Activated naive CD8-positive, alpha-beta T cell treated with anti-CD3 and anti-CD28 coated beads for 36 hours (primary cell): ENCODE measurements at places on chromosomes 1 and 21.
A peak's percentile ranks its signal among the peaks of the same experiment; 100 is the strongest.

- H3K36me3 ChIP-seq, result no peaks in the 10 kb centered on the region
- no peak overlapping the region for H3K27ac ChIP-seq
- H3K4me1 ChIP-seq, result no peaks in the 10 kb centered on the region
- no peaks in the 10 kb centered on the region for H3K27me3 ChIP-seq
- no peak for DNase-seq
Measured at GRCh38 chr1:7586031-7586941, 184.8 kb upstream of the VAMP3 start.

DNA sequence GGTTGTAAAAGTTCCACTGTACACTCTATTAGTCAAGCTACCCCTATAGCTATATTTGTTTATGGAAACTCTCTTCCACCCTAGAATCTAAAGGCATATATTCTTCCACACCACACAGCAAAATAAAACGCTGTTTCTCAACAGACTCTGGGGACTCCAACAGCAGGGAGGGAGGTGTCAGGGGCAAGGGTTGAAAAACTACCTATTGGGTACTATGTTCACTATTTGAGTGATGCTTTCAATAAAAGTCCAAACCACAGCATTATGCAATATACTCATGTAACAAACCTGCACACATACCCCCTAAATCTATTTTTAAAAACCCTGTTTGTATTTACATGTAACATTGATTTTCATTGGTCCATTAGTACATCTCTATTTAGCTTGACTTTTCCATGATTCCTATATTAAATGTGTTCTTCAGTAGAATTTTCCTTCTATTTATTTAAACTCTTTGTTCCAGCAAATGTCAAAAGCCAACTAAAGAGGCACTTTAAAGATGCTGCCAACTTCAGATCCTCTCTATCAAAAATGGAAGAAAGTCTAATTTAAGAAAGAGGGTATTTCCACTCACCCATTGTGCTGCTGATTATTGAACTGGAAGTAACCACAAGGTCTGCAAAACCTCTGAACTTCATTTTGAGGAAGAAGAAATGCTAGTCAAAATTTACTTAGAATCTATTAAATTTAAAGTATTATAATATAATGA, 26.2 kb downstream of the RGS7 start:
- H3K27ac ChIP-seq, result no peak overlapping the region
- H3K27me3 ChIP-seq, result no peaks in the 10 kb centered on the region
- no peaks in the 10 kb centered on the region for H3K36me3 ChIP-seq
- H3K4me1 ChIP-seq, result no peaks in the 10 kb centered on the region

DNA sequence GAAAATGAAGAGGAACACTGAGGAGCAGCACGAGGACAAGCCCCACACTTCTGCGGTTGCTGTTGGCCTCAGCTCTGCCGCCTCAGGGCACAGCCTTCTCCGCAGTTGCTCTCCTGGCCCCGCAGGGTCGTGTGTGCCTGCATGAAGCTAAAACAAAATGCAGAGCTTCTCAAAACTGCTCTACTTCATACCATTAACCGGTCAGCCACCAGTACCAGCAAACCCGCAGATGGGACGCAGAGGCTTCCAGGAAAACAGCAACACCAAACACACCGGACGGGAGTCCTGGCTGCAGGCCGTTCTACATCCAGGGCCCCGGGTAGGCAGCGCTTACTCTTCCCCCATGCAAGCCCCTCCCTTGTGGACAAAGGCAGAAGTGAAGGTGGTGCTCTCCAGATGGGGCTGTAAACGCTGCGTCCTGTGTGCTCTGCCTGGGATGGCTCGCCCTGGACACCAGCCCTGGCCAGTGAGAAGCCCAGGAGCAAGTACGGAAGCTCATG, 7.1 kb upstream of the C1orf159 start:
- H3K27ac ChIP-seq, result no peak overlapping the region
- H3K4me1 ChIP-seq, result peaks cover 3% of the 10 kb centered on the region
- no peak for DNase-seq
- peaks cover 3% of the 10 kb centered on the region for H3K36me3 ChIP-seq
- no peaks in the 10 kb centered on the region for H3K27me3 ChIP-seq

GRCh38 chr21:17532292-17532691, 19.4 kb downstream of the CXADR start:
- no peaks in the 10 kb centered on the region for H3K27me3 ChIP-seq
- no peak overlapping the region for H3K27ac ChIP-seq
- no peak overlapping the region for H3K4me3 ChIP-seq
- no peak for DNase-seq
- no peaks in the 10 kb centered on the region for H3K36me3 ChIP-seq

- peak; percentile 42 for DNase-seq
- no peaks in the 10 kb centered on the region for H3K27me3 ChIP-seq
- H3K36me3 ChIP-seq, result no peaks in the 10 kb centered on the region
- no peak overlapping the region for H3K27ac ChIP-seq
- H3K4me3 ChIP-seq, result no peak overlapping the region
- H3K4me1 ChIP-seq, result peaks cover 21% of the 10 kb centered on the region
Measured at GRCh38 chr1:93591676-93592550, 89.7 kb downstream of the BCAR3 start.

- H3K4me1 ChIP-seq, result peaks cover 4% of the 10 kb centered on the region
- DNase-seq, result no peak
- H3K27ac ChIP-seq, result no peak overlapping the region
- no peaks in the 10 kb centered on the region for H3K36me3 ChIP-seq
- no peak overlapping the region for H3K4me3 ChIP-seq
Measured at GRCh38 chr1:224789311-224789710, 140.2 kb upstream of the DNAH14 start.

GRCh38 chr21:41653954-41654491, 112.8 kb downstream of the RIPK4 start:
- DNase-seq, result no peak
- H3K4me1 ChIP-seq, result no peaks in the 10 kb centered on the region
- H3K36me3 ChIP-seq, result no peaks in the 10 kb centered on the region
- H3K27ac ChIP-seq, result no peak overlapping the region
- H3K4me3 ChIP-seq, result no peak overlapping the region

DNA sequence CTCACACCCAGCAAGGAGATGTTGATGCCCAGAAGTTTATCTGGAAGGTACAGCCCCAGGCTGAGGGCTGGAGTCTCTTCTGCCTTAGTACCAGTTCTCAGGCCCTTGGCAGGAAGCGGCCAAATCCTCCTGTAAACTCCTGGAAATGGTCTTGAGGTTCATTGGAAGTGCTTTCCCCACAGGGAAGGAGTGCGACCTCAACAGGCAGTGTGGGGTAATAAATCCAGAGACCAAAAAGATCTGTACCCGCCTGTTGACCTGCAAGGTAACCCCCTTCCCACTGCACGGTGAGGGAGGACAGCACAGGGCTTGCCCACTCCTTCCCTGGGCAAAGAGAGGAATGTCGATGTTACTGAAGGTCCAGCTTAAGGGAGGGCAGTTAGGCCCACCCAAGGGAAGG, 4.5 kb downstream of the ATXN7L2 start:
- H3K4me3 ChIP-seq, result no peak overlapping the region
- H3K27me3 ChIP-seq, result no peaks in the 10 kb centered on the region
- H3K36me3 ChIP-seq, result peaks cover 12% of the 10 kb centered on the region
- peaks cover 17% of the 10 kb centered on the region for H3K4me1 ChIP-seq
- no peak overlapping the region for H3K27ac ChIP-seq
- DNase-seq, result no peak

DNA sequence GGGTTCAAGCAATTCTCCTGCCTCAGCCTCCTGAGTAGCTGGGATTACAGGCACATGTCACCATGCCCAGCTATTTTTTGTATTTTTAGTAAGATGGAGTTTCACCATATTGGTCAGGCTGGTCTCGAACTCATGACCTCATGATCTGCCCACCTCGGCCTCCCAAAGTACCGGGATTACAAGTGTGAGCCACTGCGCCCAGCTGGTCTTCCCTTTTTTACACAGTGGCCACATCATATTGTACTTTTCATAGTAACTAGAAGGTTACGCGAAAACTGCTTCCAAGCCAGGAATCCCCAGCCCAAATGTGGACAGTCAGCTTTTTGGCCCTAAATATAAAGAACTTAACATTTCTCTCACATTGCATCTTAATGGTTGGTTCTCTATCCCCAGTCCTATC, 4.2 kb downstream of the VASH2 start:
- no peak overlapping the region for H3K27ac ChIP-seq
- peaks cover 6% of the 10 kb centered on the region for H3K4me1 ChIP-seq
- H3K4me3 ChIP-seq, result no peak overlapping the region
- H3K27me3 ChIP-seq, result peaks cover 58% of the 10 kb centered on the region
- H3K36me3 ChIP-seq, result no peaks in the 10 kb centered on the region

DNA sequence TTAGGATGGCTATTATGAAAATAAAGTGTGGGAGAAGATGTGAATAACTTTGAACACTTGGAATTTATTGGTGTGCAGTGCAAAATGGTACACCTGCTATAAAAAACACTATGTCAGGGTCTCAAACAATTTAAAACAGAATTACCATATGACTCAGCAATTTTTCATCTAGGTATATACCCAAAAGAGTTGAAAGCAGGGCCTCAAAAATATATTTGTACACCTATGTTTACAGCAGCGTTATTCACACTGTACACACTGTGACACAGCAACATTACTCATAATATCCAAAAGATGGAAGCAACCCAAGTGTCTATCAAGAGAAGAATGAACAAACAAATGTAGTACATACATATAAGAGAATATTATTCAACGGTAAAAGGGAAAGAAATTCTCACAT, 75.8 kb downstream of the SPATA6 start:
- no peak overlapping the region for H3K27ac ChIP-seq
- H3K36me3 ChIP-seq, result peaks cover 2% of the 10 kb centered on the region
- DNase-seq, result no peak
- no peaks in the 10 kb centered on the region for H3K4me1 ChIP-seq
- no peak overlapping the region for H3K4me3 ChIP-seq
- no peaks in the 10 kb centered on the region for H3K27me3 ChIP-seq

DNA sequence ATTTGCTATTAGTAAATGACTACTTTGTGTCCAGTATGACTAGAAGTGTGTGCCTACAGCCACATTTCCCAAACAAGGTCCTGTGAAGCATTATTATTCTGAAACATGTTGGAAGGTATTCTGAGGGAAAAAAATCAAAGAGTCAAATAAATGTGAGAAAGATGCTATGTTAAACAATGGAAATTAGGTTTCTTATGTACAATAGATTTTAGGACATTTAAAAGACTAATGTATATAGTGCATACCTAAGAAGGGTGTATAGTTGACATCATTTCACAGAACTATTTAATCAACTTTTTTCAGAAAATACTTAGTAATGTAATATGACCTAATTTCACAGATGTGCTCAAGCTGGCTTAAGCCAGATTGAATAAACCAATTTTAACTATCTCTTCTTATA, 582.5 kb downstream of the USP25 start:
- H3K27me3 ChIP-seq, result peaks cover 4% of the 10 kb centered on the region
- H3K36me3 ChIP-seq, result no peaks in the 10 kb centered on the region
- DNase-seq, result no peak

DNA sequence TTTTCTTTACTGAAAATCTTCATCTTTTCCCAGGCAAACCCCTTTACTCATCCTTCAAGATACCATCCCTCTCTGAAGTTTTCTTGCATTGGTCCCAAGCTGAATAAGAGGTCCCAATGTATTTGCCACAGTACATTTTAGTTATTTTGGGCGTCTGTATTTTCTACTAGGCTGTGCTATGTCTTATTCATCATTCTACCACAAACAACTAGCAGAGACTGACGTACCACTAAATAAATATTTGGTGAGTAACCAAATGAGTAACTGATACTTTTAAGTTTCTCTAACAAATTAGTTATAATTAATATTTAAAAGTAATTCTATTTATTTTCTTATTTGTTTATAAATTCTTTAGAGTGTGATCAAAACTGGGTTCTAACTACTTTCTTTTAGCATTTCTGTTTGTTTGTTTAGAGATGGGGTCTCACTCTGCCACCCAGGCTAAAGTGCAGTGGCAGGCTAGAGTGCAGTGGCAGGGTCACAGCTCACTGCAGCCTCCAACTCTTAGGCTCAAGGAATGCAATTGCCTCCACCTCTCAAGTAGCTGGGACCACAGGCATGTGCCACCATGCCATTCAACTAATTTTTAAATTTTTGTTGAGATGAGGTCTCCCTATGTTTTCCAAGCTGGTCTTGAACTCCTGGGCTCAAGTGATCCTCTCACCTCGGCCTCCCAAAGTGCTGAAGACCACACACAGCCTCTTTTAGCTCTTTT, 33.1 kb downstream of the NDC1 start:
- H3K27ac ChIP-seq, result no peak overlapping the region
- no peak overlapping the region for H3K4me3 ChIP-seq
- no peaks in the 10 kb centered on the region for H3K27me3 ChIP-seq
- DNase-seq, result no peak

DNA sequence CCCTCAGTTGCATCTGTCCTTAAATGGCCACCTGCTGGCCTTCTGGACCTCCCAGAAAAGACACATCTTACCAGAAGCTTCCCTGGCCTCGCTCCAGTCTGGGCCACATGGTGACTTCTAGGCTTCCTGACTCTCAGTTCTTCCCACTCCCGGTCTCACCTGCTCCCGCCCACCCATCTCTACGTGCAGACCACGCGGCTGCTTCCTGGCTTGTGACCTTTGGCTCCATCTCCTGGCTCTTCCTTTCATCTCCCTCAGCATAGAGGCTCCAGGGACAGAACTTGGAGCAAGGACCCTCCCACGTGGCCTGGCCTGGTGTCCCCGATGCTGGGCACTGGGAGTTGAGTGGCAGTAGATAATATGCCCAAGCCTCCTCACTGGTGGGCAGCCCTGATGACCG, 124.9 kb upstream of the IRF2BP2 start:
- H3K27me3 ChIP-seq, result no peaks in the 10 kb centered on the region
- H3K4me1 ChIP-seq, result peaks cover 34% of the 10 kb centered on the region
- DNase-seq, result no peak
- no peak overlapping the region for H3K27ac ChIP-seq
- no peaks in the 10 kb centered on the region for H3K36me3 ChIP-seq
- H3K4me3 ChIP-seq, result no peak overlapping the region

DNA sequence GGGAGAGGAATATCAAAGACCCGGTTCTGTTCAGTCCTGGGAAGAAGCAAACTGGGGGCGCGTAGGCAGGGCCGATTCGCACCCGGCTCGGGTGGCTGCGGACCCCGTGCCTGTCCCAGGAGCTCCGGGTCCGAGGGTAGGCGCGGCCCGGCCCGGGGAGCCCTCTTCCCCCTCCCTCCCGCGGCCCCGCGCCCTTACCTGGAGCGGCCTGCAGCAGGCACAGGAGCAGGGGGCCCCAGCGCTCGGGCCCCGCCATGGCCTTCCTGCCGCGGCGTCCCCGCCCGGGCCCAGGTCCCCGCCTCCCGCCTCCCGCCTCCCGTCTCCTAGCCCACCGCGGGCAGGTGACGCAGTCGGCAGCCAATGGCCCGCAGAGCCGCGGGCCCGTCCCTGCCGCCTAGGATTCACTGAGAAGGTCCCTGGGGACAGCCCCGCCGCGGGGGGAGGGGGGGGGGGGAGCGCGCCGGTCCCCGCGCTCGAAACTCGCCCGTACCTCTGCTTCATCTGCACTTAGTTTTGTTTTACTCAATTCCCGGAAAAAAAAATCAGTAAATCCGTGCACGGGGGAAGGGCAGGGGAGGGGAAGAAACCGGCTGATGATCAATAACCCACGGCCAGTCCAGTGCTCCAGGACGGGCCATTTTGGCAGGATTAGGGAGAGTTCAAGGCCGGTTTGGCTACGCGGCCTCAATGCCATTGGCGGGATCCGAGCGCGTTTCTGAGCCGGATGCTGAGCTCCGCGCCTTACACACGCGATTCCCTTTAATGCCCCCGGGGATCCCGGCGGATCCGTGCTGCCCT, at the start of gene IFNLR1:
IFNLR1 (minus strand) TSS at position 297 of the 798 bp plus-strand sequence; CDS start at position 256, 41 bp downstream.
- peak within 1 kb of the TSS; percentile 85 for H3K4me3 ChIP-seq
- H3K27me3 ChIP-seq, result no peaks in the 10 kb centered on the region
- peak; percentile 88 for DNase-seq
- H3K36me3 ChIP-seq, result peaks cover 8% of the 10 kb centered on the region

GRCh38 chr1:151259351-151259750, 4.8 kb downstream of the PSMD4 start:
- no peak overlapping the region for H3K4me3 ChIP-seq
- DNase-seq, result no peak
- H3K27ac ChIP-seq, result no peak overlapping the region
- peaks cover 11% of the 10 kb centered on the region for H3K36me3 ChIP-seq
